Brain (organoid and tissue), 16 donors: ENCODE measurements at places on chromosomes 2 and 18.
A peak's percentile ranks its signal among the peaks of the same experiment; 100 is the strongest.

- peak; percentile 76 for DNase-seq
These were observed 11.5 kb downstream of the TEX44 start for GRCh38 chr2:231604101-231604684.

GRCh38 chr2:149261692-149262091, 68.7 kb upstream of the LYPD6 start:
- DNase-seq: peak; percentile 15

GRCh38 chr2:53786352-53786704, 425 bp downstream of the ASB3 start:
- DNase-seq: no peak

DNA sequence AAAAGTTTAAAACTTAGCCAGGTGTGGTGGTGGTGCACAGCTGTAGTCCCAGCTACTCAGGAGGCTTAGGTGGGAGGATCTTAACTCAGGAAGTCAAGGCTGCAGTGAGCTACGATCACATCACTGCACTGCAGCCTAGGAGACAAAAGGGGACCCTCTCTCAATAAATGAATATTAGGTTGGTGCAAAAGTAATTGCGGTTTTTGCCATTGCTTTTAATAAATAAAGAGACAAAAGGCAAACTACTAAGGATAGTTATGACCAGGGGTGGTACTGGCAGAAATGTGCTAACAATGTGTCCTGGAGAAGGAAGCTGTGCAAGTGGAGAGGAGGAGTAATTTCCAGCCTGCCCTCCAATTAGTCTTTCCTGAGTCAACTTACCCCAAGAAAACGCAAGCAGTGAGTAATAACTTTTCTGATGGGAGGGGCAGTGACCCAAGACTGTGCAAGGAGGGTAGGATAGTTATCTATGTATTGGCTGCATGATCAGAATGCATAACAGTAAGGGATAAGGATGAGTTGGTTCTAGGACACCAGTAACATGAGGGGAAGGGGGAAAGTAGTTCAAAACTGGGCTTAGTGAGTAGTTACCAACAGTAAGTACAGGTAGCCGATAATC, 1.5 kb downstream of the EXOC6B start:
- DNase-seq: no peak

DNA sequence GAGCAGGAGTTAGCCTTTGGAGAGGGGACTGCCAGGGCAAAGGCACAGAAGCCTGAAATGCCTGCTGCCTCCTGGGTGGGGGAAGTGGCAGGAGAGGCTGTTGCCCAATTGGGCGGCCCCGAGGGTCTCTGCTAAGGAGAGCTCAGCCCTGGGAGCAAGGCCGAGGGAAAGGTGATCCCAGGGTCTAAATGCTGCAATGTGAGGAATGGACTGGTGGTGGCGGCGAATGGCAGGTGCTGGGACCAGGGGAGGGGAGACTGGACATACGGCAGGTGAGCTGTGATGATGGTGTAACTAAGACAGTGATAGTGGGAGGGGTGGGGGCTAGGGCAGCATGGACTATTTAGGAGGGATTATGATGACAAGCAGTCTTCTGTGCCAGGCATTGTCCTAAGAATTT, 104.0 kb downstream of the DYSF start:
- no peak for DNase-seq

DNA sequence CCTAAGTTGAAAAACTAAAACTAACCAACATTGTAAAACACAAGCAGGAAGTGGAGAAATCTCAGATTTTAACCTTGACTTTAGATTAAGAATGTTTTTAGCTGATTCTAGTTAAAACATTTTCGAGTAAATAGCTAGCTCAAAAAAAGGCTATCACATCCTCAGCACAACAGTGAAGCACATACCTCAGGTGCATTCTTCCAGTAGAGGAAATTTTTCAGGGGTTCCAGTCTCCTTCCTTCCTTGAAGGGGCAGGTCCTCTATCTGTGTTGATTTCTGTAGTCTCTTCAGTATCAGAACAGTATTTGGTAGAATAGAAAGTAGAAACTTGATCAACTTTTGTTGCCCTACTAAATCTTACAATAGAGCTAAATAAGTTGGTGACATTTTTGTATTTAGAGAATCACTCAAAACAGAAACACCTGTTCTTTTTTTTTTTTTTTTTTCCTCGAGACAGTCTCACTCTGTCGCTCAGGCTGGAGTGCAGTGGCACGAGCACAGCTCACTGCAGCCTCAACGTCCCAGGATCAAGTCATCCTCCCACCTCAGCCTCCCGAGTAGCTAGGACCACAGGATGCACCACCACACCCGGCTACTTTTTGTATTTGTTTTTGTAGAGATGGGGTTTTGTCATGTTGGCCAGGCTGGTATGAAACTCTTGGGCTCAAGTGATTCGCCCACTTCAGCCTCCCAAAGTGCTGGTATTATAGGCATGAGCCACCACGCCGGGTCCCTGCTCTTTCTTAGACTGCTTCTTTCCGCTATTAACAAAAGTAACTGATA, 6.9 kb upstream of the GPR155 start:
- no peak for DNase-seq

DNA sequence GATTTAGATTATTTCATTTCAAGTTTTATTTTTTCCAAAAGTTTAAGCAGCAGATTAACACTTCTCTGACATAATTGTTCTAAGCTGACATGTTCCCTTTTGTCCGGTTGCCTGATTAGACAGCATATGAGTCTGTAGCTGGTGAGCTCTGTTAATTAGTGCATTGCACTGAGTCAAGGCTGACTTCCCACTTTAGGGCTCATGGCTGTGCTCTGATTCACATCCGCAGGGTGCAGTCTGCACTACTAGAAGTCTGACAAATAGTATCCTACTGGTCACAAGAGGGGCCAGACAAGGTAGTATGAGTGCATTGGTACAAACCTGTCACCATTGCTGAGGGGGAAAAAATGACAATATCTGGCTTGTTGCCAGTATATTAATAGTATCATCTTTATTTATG, 443.9 kb upstream of the ZNF804A start:
- DNase-seq: peak; percentile 8

GRCh38 chr2:132977812-132978529, 308.0 kb upstream of the LYPD1 start:
- no peak for DNase-seq

GRCh38 chr18:23867006-23867405, 147.5 kb upstream of the TTC39C start:
- no peak for DNase-seq

DNA sequence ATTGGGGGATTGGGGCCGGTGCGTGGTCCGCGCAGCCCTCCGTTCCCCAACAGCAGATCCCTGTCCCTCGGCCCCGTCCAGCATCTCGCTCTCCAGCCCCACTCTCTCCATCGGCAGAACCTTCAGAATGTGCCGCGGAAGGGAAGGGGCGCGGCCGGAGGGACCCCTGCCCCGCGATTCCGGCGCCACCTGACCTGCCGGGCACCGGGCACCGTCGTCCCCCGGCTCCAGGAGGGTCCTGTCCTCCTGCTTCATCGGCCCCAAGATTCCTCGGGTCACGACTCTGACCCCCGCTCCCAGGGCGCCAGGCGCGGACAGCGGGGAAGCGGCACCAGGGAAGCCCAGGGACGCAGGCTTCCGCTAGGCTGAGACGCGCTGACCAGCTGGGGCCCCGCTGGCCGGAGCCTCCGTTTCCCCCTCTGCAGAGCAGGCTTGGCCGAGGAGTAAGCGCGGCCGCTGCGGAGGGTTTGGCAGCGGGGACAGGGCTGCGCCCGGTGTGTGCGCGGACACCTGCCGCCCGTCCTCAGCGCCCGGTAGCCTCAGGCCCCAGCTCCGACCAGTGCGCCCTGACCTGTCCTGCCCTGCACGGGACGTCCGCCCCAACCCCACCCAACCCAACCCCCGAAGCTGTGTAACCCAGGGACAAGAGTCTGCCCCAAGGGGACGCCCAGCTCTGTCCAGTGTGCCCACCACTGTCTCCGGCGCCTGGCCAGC, 16.8 kb upstream of the BOK start:
- DNase-seq: no peak

DNA sequence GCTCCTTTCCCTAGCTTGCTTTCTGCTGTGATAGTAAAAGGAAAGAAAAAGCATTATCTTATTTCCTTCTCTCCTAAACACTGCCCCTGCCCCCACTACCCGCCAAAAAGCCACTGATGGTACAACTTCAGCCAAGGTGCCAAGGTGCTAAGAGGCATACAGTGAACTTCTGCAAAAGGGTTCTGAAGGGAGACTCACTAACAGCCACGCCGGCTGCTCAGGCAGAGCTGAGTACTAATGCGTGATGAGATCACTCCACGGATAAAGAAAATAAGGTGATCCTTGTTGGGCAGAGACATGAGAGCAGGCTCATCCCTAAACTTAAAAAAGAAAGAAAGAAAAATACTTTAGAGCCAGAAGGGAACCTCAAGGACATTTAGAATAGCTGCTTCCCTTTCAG, 60.5 kb upstream of the PXDN start:
- DNase-seq: no peak

DNA sequence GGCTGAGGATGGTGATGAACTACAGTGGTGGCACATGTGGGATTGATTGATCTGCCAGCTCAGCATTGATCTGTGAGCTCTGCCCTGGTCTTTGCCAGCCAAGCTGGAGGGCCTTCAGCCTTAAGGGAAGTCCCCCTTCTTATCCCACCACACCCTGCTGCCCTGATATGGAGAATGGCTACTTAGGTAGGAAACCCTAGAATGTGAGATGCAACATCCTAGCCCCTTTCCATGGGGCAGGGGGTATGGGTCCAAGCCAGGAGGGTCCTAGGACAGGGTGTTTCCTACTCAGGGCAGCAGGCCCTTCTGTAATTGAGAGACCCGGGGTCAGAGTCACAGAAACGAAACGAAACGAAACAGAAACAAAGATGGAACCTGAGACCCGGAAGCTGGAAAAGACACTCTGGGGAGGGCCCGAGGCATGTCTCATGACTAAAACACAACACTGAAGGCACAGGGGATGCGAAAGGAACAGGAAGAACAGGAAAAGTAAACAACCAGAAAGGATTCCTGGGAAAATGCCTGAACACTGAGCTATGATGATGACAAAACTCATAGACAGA, 16.9 kb upstream of the SULT1C2 start:
- DNase-seq: no peak

- DNase-seq: no peak
These were observed 28.2 kb downstream of the DTNA start for GRCh38 chr18:34738175-34738894.

- no peak for DNase-seq
These were observed 154.3 kb downstream of the EIPR1 start for GRCh38 chr2:3223080-3223923.

- DNase-seq: peak; percentile 11
These were observed 23.4 kb upstream of the LRRC30 start for GRCh38 chr18:7207366-7207915.

DNA sequence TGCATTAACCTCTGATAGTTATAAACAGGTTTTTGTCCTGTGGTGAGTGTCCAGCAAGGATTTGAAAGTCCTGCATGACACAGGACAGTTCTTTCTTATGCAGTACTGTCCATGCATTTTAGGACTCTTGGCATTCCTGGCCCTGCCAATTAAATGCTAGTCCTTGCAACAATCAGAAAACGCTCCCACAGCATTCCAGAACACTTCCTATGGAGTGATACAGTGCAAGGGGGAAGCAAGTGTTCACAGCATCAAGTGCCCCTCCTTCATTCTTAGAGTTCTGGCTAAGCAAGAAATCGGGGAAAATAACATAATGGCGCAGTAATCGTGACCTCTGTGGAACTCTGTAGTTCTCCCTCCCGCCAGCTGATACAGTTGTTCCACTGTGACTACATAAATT, 62.9 kb downstream of the ARHGAP28 start:
- no peak for DNase-seq

GRCh38 chr2:181074457-181074856, 94.1 kb downstream of the UBE2E3 start:
- DNase-seq: no peak

GRCh38 chr2:238652053-238652770, 195.7 kb upstream of the TWIST2 start:
- no peak for DNase-seq

DNA sequence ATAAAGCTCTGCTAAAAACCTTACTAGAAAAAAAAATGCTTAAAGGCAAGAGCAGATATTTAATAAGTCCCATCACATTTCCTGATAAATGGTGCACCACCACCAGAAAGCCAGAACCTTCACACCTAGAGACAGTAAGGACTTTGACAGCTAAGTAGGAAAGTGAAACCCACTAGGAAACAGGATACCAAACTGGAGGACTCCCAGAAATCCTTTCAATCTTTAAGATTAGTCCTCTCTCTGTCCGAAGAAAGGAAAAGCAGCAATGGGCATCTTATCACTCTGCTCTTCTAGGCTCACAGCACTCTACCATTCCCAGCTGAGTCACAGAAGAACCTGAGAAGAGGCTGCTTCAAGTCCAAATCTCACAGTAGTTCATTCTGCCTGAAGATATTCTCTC, 3.7 kb downstream of the DYM start:
- no peak for DNase-seq

GRCh38 chr18:37511721-37512298, 53.8 kb downstream of the CELF4 start:
- DNase-seq: no peak

- no peak for DNase-seq
These were observed 2.9 kb upstream of the MGAT5 start for GRCh38 chr2:134250840-134251461.

DNA sequence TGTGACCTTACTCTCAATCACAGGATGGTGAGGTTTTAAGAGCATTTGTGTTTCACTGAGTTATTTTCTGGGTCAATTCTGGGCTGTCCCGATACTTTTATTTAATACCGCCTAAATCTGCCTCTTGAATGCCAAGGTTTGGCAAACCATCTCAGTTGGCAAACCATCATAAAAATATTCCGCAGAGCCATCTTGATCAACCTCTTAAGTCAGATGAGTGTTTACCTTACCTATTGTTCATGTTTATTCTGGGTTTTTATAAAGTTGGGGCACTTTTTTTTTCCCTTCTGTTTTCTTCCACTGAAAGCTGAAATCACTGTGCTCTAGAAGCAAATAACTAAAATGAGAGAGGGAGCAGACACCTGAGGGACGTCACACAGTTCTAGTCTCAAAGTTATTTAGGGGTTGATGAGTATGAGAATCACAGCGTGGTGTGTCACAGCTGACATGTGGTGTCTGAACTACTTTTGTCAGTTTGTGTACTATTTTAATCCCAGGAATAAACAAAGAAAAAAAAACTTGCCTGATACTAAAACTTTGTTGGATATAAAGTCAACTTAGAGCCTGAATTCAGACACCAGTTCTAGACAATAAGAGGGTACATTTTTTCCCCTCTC, 48.6 kb downstream of the ETAA1 start:
- DNase-seq: no peak

DNA sequence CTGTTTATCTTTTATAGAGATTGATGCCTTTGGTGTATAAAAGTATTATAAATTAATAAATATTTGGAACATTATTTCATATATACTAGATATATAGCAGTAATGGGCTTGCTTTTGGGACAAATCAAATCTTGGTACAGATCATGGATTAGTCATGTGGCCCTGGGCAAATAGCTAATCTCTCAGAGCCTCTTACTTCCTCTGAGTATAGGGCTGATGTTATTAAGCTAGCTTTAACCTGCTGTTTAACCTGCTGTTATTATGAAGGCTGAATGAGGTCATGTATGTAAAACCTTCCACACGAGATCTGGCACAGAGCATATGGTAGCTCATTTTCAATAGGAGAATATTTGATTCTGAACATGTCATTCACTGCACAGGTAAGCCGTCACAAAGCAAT, 5.7 kb downstream of the ITGB6 start:
- DNase-seq: no peak

- no peak for DNase-seq
These were observed 97.9 kb downstream of the USP40 start for GRCh38 chr2:233468741-233469110.

GRCh38 chr2:24360963-24361330, 611 bp upstream of the ITSN2 start:
- DNase-seq: no peak

GRCh38 chr2:121502781-121503180, 27.9 kb upstream of the RNU4ATAC start:
- DNase-seq: no peak
